ENCODE measurements at places on chromosomes 4 and X.

- DNase-seq: no peak
Observed at GRCh38 chr4:177339477-177340374, 30.1 kb downstream of the NEIL3 start.

DNA sequence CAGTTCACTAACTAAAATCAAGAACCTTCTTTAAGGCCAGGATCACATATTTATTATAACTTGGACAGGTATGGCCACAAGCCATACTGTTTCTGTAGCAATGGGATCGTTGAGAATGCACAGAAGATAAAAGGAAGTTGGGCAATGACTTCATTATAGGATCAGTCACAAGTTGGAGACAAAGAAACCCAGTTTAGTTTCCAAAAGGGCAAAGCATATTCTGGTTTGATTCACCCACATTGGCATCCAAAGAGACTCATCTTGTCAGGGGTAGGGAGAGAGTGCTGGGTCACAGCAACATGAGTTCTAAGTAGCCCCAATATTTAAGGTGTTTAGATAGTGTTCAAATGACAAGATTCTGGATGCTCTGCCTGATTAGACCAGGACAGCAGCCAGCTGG, 317.1 kb upstream of the GALNT7 start:
- no peak for DNase-seq

DNA sequence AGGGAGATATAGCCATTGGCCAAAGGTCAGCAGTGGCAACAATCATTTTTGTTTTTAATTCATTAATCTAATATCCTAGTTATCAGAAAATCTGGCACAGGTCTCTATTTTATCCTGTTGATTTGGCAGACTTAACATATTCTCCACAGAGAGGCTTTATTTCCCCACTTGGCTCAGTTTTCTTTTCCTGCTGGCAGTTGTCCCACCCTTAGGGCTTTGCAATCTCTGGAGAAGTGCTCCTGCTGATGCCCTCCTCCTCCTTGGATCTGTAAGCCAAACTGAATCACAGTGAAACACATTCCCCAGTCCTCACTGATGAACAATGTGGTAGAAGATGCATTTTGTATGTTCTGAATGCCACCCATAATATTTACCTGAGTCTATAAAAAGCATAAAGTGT, 889.7 kb downstream of the PDHA2 start:
- DNase-seq: no peak

DNA sequence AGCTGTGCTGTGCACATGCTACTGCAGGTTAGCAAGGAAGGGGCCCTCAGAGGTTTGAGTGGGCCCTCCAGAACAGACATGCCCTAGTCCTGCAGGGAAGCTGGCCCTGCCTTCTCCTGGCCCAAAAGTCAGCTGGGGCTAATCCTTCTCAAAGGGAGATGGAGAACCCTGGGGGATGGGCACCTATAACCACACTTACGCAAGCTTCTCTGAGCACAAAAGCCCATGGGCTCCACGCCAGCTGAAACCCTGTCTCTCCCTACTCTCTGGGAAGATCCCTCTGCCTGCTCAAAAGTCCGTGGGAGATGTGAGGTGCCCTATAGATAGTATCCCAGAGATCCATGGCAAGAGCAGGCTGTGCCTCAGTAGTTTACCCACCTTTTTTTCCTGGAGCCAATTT, 58.9 kb upstream of the DKK2 start:
- no peak for DNase-seq

DNA sequence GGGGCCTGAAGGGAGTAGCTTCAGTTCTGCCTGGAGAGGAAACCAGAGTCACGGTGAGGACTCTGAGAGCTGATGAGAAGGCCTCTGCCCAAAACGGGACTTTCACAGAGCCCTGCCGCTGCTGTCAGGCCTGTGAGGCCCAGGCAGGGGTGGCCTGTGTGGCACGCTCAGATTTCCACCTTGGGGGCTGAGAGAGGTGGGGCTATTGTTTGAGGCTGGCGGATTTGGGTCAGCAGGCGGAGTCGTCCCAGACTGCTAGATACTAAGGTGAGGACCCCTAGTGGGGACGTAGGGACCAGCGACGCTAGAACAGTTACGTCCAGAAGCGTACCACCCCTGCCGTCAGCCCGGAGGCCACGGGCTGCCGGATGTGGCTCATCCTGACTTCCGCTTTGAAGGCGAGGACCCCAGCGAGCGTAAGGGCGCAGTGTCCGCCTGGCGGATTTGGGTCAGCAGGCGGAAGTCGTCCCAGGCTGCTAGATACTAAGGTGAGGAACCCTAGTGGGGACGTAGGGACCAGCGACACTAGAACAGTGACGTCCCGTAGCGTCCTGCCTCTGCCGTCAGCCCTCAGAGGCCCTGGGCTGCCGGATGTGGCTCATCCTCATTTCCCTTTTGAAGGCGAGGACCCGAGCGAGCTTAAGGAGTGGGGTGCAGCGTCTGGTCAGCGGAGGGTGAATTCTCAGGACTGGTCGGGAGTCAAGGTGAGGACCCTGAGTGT, at the start of gene MAGEB1:
MAGEB1 (plus strand) TSS at position 378 of the 721 bp plus-strand sequence. CDS start 3,348 bp downstream, outside the sequence.
- no peak for DNase-seq

DNA sequence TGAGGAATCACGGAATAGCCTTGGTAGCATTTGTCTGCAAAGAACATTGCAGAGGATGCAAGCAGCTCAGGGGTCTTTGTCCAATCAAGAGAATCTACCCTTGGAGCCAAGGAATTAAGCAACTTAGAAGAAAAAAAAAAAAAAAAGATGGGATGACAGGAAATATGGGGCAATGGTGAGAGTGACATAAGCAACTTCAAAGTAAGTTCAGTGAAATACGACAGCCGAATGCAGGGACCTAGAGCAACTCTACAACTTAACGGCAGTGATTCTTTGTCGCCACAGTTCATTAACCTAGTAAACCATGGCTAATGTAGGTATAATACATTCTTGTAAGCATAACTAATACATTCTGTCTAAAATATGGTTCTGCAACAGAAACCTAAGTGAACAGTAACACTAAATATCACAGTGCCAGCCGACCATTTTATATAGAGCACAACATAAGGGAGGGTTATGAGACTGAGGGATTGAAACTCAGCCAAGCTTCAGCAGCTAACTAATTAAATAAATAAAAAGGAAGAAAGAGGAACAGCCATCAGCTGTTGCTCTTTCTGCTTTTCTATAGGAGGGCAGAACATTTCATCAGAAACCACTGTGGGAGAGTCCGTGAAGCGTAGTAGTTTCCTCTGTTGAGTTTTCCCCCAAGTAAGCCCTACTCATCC, 74.7 kb downstream of the PPARGC1A start:
- DNase-seq: no peak

GRCh38 chrX:137040113-137040794, 6.5 kb upstream of the GPR101 start:
- no peak for DNase-seq

DNA sequence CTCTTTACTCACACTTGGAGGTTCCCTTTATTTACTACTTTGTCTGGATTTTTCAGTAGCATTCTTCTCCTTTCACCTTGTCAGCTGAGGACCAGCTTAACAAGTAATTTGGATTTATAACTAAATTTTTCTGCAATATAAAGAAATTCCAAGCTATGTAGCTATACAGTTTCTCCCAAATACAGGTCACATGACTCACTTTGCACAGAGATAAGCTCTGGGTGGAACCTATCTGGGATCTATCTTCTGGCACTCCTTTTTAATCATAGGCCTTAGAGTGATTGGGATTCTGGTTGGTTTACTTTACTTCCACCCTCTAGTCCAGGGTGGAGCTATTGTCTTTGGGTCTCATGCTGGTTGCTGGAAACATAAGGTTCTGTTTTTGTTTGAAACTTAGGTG, 34.9 kb upstream of the STK26 start:
- DNase-seq: no peak

DNA sequence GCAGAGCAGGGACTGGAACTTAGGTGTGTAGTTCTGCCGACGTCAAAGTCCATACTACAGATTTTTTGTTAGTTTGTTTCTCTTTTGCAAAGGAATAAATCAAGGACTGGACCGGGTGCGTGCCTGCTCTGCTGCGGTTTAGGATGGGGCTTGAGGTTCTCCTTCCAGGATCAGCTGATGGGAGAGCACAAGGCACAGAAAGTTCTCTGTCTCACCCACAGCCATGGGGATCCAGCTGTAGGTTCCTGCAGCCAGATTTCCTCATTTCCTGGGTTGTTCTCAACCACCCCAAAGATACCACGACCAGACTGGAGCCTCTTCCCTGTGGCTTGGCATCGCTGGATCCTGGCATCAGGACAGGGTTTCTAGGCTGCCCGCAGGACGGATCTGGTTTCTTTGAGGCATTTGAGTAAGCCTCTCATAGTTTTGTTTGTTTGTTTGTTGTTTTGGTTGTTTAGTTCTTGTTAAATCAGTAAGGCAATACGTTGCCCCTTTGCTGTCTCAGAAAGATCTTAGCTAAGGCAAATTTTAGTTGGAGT, 789 bp upstream of the SRPX start:
- DNase-seq: no peak

DNA sequence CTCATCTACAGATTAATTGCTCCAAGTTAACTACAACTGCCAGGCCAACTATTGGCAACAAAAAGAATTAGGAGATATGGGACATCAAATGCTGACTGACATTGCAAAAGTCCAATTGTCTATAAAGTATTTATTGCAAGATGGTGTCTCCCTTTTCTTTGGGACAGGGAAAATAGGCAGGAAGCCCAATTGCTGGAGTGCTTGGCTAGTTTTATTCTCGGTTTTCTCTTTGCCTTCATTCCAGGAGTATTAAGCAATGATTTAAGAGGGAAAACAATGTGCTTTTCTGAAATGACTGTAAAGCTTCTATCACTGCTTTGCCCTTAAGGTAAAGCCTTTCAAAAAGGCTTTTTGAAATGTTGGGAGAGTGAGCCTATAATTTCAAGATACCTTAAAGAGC, 62.8 kb upstream of the DIAPH2 start:
- DNase-seq: no peak

DNA sequence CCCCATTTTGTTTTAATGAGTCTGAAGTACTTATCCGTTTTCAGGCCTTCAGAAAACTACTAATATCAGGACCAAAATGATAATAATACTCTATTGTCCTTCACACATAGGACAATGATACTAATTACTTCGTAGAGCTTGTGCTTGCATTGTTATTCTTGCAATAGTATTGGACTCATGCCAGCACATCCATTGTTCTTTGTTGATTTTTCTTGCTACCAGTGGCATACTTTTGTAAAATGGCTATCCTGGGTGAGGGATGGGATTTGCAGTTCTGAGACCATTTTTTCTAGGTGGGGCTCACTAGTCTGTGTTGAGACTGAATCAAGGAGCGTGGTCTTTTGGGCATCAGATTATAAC, 195.3 kb downstream of the MAML3 start:
- no peak for DNase-seq

DNA sequence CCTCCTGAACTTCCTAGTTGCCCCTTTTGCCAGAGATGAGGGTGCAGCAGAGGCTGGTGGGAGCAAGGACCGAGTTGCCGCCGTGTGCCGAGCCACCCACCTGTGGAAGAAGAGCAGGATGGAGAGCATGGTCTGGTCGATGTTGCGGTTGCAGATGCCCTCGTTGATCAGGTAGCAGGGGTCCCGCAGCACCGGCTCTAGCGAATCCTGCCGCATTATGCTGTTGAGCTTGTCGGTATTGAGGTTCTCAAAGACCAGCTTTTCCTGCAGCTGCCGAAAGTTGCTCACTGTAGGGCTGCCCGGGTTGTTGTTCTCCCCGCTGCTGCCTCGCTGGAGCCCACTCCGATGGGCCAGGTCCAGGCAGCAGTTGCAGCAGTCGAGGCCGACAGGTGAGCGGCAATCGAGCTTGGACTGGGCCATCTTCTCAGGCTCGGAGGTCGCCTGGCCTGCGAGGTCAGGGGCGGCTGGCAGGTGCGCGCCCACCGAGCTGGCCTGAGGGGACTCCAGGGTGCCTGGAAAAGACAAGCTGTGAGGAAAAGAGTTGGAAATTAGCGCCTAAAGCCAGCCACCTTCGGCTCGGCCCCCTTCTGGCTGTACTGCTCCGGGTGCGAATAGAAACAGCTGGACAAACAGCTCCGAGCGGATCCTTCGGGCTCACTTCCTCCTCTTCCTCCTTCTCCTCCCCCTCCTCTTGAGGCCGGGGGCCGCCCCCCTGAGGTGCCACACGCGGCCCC, 420 bp downstream of the TSC22D3 start:
- DNase-seq: no peak

DNA sequence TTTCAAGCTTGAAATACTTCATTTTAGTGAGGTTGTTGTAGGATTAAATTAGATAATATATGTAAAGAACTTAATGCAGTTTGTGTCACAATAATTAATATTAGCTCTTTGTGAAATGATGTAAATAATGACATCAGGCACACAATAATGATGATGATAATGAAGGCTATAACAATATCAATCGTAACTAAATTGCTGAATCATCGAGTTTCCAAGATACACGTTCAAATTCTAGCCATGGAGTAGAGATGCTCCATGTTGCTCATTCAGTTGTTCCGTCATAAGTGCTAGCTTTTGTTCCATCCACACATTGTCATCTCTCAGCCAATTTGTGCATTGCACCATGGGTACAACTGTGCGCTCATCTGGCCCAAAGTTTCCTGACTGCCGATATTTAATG, 83.1 kb downstream of the CPXCR1 start:
- DNase-seq: no peak

GRCh38 chrX:120290107-120290506, 21.2 kb downstream of the TMEM255A start:
- DNase-seq: no peak

- no peak for DNase-seq
Observed at GRCh38 chr4:21097865-21098264, 397.6 kb downstream of the PACRGL start.

DNA sequence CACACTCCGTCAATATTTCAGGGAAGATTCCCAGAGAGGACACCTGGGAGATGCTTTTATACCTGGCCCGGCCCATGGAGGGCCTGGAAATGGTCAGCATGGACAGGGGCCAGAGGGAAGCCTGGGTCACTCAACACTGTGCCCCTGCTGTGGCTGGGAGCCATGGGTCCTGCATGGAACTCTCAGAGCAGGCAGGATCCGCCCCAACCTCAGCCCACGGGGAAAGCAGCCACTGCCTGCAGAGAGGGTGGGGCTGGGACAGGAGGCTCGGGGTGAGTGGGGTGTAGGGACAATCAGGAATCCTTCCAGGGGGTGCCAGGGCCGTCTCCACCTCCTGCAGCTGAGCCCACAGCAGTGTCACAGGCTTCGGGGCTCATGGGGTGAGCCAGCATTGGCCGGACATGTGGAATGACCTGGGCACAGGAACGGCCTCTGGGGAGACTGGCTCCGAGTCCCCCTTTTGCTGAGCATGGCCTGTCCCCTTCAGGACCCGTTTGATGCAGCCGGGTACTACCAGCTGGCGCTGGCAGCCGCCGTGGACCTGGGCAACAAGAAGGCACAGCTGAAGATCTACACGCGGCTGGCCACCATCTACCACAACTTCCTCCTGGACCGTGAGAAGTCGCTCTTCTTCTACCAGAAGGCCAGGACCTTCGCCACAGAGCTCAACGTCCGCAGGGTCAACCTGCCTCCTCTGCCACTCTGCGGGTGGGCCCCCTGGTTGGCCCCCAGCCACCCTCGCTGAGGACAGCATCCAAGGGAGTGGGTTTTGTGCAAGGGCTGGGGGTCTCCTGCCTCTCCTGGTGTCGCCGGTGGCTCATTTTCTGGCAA, 29.1 kb upstream of the HTRA3 start:
- DNase-seq: no peak

Data from substantia nigra (tissue), 51 donors.